GM18507 (cell line): ENCODE measurements at places on chromosomes 1 and 21.

GRCh38 chr1:18121072-18121820 lies 13.6 kb downstream of the IGSF21 start:
- DNase-seq: no peak

DNA sequence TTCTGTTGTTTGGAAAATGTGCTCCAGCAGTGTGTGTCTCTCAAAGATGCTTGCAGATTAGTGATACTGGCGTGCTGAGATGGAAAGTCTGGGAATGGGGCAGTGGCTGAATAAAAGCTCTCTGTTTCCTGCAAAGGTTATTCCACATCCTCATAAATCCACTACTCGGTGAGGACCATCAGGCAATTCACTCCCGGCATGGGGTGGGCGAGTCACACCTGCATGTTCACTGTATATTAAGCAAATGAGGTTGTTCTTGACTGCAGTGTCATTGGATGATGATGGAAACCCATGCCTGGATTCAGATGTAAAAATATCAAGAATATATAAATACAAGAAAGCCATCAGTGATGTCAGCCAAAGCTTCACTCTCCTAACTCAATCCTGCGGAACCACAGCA lies 65.4 kb upstream of the DSCAM start:
- no peak for DNase-seq

- DNase-seq: no peak
Measured at GRCh38 chr1:49686107-49686506, 337.6 kb downstream of the AGBL4 start.

- DNase-seq: no peak
Measured at GRCh38 chr1:226952118-226952441, 12.0 kb downstream of the COQ8A start.

GRCh38 chr1:35524106-35524505 lies 33.1 kb downstream of the KIAA0319L start:
- DNase-seq: no peak

DNA sequence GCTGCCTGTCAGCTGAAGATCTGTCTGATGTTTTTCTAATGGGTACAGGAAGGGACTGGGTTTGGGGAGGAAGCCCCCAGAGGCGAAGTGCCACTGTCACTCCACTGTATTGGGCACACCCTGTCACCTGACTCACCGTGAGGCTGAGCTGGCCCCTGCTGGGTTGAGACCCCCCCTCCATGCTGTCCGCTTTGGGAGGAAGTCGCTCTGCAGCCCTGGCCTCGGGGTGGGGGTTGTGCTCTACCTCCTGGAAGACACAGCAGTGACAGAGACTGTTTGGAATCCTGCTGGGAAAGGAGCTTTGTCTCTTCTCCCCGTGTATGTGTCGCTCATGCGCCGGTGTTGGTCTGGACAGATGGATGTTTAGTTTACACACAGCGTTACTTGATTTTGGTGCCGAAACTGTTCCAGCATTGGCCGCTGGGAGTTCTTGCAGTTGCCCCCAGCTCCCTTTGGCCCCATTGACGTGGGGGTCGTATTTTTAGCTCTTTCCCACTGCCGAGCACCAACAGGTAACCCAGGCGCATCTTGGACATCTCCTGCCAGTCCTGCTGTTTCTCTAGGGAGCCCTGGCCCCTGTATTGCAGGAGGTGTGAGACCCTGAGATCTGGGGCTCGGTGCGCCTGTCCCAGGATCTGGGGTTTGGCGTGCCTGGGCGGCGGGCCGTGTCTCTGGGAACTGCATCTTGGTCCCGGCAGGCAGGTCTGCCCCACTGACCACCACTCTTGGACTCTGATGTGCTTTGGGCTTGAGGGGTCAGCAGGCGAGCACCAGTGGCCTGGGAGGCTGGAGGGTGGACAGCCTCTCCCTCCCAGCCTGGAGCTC lies 30.3 kb downstream of the SLX9 start:
- DNase-seq: no peak

- DNase-seq: no peak
Measured at GRCh38 chr1:60952612-60953111, 129.7 kb upstream of the NFIA start.

GRCh38 chr1:165856021-165856420 lies 28.6 kb downstream of the UCK2 start:
- no peak for DNase-seq

- no peak for DNase-seq
Measured at GRCh38 chr1:21254335-21254951, 35.8 kb downstream of the ECE1 start.
